ENCODE measurements at places on chromosomes 16 and 17.

GRCh38 chr17:79915850-79916430, 76.7 kb upstream of the CBX4 start:
- DNase-seq = no peak

GRCh38 chr17:66727634-66728570, 107.0 kb upstream of the CACNG5 start:
- peak; percentile 78 for DNase-seq

- DNase-seq = no peak
Measured at GRCh38 chr16:28304214-28304613, 11.9 kb downstream of the SBK1 start.

DNA sequence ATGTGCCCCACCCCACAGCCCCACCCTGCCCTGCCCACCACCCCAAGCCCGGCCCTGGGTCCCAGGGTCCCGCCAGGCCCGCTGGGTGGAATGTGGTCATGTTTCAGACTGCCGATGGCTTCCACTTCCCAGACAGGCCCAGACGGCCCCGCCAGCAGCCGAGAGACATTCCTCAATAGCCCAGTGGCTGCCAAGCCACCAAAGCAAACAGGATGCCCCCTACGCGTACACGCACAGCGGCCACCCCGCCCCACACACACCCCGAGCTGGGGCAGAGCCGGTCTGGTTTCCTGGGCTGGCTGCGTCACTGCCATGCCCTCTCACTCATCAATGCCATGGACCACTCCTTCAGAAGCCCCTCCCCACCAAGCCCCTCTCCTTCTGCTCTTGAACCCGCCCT, 1.2 kb upstream of the KRT17 start:
- DNase-seq = no peak

DNA sequence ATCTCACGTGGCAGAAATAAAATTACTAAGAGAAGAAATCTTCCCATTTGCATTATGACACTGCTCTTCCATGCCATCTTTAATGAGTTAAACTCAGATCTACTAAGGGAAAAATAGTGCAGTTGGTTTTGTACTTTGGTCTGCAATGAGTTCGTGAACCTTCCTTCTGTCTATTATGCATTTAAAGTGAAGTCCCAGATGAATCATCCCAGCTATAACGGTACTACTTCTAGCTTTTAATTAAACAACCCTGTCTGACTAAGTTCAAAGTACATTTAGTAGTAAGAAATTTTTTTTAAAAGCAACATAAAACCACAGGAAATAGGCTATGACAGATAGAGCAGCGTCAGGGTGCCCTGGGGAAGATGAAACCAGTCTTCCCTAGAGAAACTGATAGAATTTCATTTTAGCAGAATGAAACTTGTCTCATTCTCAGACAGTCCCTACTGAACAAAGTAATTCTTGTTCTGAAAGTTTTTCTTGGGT, 1.8 kb downstream of the TMIGD1 start:
- DNase-seq = no peak

DNA sequence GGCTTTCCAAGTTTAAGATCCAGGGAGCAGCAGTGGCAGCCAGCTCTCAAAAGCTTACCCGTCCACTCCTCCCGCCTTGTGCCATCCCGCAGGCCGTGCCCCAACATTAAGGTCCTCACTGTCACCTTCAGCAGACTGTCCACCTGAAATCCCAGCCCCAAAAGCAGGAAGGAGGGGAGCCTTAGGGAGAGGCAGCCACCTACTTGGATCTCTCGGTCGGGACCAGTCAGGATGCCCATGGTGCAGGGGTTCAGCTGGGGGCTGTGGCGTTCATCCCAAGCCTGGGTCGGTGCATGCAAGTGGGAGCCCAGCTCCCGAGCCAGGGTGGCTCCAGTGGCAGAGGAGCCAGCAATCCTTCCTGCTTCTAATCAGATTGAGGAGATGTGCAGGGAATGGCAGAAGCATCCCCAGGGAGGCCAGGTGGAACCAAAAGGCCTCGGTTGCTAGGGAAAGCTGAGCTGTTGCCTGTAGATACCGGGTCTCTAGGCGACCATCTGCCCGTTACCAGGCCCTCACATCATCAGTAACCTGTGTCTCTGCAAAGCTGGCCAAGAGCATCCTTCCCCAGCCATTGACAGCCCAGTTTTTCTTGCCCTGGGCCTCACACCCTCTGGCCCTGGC, 24.6 kb downstream of the CNGB1 start:
- DNase-seq = peak; percentile 94

GRCh38 chr16:81946206-81946605, 65.1 kb downstream of the SDR42E1 start:
- DNase-seq = no peak

DNA sequence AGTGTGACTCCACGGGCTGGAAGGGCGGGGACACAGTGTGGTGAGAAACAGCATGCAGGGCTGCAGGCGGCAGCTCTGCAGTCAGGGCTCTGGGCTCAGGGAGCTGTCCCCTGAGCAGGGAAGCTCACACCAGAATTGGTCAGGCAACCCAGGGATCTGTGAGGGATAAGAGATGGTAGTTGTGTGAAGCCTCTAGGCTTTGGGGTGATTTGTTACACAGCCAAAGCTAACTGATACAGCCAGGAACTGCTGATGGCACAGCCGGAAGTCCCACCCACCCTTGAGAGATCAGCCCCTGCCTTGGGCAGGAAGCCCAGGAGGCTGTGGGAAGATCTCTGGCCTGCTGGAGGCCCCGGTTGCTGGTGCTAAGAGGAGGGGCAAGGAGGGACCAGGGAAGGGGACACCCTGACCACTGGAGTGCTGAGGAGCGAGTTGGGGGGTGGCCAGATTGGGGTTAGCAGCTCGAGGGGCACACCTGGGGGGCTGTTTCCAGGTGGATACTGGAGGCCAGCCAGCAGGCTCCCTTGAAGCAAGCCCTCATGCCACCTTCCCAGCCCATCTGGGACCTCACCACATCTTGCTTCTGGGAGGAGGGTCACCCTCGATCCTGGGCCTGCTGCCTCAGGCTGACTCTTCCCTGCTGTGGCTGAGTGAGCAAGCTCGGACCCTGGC, 25.2 kb downstream of the NPTX1 start:
- no peak for DNase-seq

GRCh38 chr16:86376837-86377236, 133.5 kb upstream of the FOXF1 start:
- DNase-seq = no peak

DNA sequence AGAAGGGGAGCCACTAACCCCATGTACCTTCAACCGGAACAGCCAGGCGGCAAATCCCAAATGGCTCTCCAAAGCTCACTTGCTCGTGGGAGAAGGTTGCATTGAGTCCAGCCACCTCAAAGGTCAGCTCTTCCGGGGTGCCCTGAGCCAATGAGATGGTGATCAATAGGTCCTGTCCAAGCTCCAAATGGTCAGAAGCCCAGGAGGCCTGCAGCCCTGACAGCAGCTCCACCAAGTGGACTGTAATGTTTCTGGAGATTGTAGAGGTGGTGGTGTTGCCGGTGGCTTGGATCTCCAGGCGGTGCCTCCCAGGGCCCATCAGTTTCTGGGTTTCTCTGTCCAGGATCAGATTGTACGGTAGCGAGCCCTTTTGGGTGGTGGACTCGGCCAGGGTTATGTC, 39.9 kb upstream of the BCO1 start:
- DNase-seq = no peak

DNA sequence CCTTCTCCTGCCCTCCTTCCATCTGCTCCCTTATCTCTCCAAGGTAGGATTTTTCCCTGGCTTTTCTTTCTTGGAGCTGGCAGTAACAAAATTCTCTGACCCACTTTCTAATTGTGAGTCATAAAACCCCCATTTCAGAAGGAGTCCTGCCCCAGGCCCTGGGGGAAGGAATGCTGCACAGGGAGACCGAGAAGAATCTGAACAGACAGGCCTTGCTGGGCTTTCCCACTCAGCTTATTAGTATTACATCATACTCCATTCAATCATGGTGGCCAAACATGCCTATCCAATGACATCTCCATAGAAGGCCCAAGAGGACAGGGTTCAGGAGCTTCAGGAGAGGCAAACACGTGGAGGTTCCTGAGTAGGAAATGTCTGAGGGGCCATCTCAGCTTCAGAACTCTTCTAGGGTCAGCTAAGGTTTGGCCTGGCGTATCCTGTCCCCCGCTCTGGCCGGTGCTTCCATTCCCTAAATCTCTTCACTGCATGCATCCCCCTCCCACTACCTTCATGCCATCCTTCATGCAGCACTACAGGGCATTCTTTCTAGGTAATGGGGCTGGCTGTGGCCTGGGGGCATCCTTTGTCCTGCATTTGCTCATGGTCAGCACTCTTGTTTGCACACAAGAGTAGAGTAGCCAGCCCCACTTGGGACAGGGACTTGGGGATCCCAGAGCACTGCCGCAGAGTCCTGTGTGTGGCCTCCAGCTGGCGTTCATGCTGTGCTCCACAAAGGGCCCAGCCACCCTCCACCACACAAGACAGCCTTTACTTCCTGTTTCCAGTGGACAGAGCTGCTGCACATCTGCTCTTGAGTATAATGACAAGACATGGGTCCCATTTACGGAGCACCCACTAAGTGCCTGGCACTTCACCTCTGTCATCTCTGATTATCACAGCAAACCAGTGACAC, 8.2 kb downstream of the SLC6A2 start:
- DNase-seq = no peak

All from NCI-H2171 treated with DMSO at 0.1 percent for 48 hours (cell line).